Fibroblast of villous mesenchyme (primary cell): ENCODE measurements at places on chromosomes 3 and 15. TPM values are rescaled to one million over a fixed set of nuclear protein-coding genes. Genes with fewer than 3 reads are reported as not detected.

EXD1 gene
- under 0.01 TPM in 1 of 2 replicates, not detected in the other for total RNA-seq

LIPC gene
- total RNA-seq = 0.86 and 0.97 TPM in 2 replicates

DNA sequence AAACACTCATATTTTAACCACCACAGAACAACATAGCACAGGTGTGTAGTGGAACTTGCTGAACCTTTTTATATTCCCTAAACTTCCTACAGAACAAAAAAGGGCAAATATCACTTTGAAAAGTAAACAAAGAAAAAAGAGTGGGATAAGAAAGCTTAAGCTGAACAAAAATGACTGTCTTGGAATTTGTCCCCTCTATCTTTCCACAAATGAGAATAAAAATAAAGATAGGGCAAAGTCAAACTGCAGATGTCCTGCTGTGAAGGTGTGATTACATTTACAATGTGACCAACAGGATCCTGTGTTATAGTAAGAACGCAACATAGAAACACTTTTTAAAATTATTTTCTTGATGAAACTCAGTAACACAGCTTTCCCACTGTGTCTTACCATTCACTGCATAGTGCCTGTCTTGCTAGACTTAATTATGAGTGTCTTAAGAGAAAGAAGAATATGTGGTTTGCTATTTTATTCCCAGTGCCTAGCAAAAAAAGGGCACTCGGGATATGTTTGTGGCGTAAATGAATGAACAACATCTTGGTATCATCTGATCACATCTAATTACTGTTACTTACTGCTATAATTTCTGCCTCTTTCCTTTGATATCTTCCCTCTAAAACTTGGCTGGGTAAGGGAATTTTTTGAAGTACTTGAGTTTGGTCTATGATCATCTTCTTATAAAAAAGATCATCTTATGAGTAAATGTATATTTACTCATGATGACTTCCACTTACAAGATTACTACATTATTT, 67.5 kb downstream of the DENND4A start:
- no peak for DNase-seq

POC1A gene
- total RNA-seq = 5.6 and 6.1 TPM in 2 replicates

DNA sequence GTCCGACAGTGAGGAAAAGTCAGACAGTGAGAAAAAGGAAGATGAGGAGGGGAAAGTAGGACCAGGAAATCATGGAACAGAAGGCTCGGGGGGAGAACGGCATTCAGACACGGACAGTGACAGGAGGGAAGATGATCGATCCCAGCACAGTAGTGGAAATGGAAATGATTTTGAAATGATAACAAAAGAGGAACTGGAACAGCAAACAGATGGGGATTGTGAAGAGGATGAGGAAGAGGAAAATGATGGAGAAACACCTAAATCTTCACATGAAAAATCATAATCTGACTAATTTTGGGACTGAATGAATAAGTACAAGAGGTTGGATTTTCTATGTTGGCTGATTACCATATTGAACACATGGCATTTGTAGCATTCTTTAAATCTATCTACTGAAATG, 26.2 kb downstream of the SEC62 start:
- DNase-seq = no peak

DNA sequence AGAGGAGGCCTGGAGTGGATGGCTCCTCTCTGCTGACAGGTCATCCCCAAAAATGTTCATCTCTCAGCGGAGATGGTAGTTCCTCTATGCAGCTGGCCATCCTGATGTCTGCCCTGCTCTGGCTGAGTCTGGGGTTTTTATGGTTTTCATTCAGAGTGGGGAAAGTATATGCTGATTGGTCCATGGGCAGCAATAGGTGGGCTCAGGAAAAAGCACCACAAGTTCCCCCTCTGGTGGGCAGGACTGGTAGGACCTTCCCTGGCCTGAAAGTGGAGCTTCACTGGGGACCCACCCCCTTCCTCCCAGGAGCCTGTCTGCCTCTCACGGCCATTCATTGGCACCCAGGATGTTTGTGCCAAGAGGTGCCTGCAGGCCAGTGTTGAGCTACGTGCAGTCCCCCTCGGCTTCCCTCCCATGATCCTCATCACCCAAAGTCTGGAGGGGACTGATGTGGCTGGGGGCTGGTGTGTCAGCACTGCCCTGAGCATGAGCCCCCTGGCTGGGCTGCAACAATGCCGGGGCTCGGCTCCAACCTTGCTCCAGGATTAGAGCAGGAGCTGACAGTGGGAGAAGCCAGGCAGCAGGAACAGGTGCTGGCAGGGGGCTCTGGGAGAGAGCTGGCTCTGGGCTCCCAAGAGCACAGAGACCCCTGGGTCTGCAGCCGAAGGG, 13.1 kb upstream of the BLOC1S6 start:
- peak; percentile 20 for DNase-seq

- DNase-seq = no peak
Observed at GRCh38 chr3:185381320-185382058, 18.6 kb downstream of the MAP3K13 start.

DNA sequence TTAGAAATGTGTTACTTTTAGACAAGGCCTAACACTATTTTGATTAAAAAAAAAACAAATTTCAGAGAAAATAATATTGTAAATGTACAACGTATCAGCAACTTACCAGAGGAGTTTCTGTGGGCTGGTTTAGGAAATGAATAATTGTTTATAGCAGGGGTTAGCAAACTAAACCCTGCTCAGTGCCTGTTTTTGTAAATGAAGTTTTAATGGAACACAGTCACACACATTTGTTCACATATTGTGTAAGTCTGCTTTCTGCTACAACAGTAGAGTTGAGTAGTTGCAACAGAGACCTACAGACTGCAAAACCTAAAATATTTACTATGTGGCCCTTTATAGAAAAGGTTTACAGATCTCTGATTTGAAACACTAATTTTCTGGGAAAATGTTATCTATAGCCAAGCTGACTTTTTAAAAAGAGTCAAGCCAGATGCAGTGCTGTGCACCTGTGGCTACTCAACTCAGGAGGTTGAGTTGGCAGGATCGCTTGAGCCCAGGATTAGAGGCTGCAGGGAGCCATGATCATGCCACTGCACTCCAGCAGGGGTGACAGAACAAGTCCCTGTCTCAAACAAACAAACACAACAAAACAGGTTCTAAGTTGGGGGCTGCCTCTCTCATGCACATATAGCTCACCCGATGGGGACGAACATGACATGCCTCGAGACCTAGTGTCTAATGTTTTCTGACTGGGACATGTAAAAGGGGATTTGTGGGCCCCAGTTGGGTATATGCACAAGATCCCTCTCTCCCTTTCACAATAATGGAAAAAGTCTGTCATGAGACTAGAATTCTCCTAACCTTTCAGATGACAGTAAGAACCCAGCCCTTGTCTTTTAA, 182.5 kb downstream of the TNIK start:
- peak; percentile 90 for DNase-seq

DNA sequence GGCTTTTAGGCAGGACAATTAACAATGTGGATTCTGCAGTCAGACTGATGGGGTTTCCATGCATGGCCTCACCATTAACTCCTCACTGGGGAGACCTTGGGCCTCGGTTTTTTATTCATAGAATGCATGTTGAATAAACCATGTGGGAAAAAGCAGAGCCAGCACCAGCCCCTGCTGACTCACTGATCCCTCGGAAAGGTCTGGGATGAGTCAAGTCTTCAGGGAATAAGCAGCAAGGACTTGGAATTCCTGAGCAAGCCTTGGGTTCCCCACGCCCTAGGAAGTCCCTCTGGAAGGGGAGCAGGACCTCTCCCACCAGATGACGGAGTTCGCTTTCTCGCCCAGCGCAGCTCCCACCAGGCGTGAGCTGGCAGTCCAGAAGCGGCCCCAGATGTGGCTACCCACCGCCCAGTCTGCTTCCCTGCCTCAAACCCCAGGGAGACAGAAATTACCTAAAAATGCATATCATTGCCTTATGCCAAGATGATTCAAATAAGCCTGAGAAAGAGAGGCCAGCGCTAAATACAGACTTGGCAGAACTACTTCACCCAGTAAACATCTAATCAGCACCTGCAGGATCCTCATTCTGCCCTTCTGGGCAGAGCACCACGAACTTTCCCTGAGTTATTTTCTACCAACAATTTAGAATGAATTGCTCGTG, 45.4 kb downstream of the BTD start:
- DNase-seq = peak; percentile 100

GOLGA8N gene
- total RNA-seq = 1.7 and 2.6 TPM in 2 replicates

- no peak for DNase-seq
Observed at GRCh38 chr3:112721231-112721630, 80.3 kb upstream of the CCDC80 start.

GRCh38 chr3:71543371-71544016, 40.0 kb downstream of the FOXP1 start:
- no peak for DNase-seq

- DNase-seq = no peak
Observed at GRCh38 chr15:64340355-64340754, 15.6 kb downstream of the CSNK1G1 start.
